ENCODE measurements at places on chromosomes 4 and X. TPM values are rescaled to one million over a fixed set of nuclear protein-coding genes. Genes with fewer than 3 reads are reported as not detected.

Gene FGB
- not detected for polyA plus RNA-seq

Gene NOX1
- polyA plus RNA-seq, result not detected

DNA sequence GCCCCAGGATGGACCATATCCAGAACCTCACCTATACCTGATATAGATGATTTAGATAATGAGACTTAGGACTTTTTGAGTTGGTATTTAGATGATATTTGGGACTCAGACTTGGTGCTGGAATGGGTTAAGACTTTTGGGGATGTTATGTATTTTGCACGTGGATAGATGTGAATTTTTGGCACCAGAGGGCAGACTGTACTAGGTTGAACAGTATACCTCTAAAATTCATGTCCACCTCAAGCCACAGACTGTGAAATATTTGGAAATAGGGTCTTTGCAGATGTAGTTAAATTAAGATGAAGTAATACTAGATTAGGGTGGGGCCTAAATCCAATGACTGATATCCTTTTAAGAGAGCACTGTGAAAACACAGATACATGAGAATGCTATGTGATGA, 15.6 kb downstream of the RBM41 start:
- no peak for DNase-seq

DNA sequence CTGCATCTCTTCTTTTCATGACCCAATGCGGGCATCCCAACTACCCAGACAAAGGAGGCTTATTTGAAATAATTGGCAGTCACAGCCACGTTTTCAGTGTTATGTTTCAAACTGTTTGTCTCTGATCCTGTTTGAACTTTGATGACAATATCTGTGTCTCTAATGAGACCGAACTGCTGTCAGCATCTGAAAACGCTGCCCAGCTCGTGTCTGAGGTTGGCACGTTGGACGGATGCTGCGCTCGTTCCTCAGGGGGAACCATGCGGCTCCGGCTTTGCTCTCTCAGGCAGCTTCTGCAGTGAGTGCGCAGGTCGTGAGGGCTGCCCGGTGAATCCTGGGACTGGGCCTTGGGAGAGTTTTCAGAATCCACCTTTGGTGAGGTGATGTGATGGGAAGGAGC, 58.4 kb upstream of the SORBS2 start:
- DNase-seq, result no peak

- no peak for DNase-seq
Observed at GRCh38 chr4:151192556-151193235, 84.3 kb upstream of the PRSS48 start.

GRCh38 chr4:125387770-125388169, 73.0 kb downstream of the FAT4 start:
- no peak for DNase-seq

- DNase-seq, result no peak
Observed at GRCh38 chr4:117971403-117971802, 62.9 kb upstream of the NDST3 start.

Measured in CD8-positive, alpha-beta memory T cell (primary cell).